Activated T-cell treated with anti-CD3 and anti-CD28 coated beads, Interleukin-2, amount 50 U/mL, for 72 hours (primary cell): ENCODE measurements at places on chromosomes 7 and 10.
A peak's percentile ranks its signal among the peaks of the same experiment; 100 is the strongest.

DNA sequence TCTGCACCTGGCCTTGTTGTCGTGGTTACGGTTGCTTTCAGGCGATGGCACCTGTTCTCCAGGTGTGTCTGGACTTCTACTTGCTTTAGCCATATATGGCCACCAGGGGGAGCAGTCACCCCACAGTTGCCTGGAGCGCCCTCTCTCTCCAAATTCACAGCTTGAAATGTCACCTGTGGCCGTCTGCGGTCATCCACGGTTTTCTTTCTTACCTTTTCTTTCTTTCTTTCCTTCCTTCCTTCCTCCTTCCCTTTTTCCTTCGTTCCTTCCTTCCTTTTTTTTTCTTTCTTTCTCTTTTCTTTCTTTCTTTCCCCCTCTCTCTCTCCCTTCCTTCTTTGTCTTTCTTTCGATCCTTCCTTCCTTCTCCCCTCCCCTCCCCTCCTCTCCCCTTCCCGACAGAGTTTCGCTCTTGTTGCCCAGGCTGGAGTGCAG is 150.5 kb upstream of the VKORC1L1 start:
- DNase-seq = peak; percentile 64

DNA sequence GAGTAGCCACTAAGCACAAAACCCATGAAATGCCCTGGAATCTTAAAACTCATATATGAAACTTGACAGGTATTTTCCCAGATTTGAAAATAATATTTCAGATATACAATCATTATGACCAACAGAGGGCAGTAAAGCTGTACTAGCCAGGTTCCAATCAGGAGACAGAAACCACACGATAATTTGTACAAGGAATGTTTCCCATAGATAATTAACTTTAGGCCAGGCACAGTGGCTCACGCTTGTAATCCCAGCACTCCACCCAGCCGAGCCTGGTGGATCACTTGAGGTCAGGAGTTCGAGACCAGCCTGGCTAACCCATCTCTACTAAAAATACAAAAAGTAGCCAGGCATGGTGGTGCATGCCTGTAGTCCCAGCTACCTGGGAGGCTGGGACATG is 31.0 kb upstream of the NUB1 start:
- no peak for DNase-seq

GRCh38 chr7:108234971-108235450 is 104.8 kb upstream of the LAMB4 start:
- DNase-seq = no peak

DNA sequence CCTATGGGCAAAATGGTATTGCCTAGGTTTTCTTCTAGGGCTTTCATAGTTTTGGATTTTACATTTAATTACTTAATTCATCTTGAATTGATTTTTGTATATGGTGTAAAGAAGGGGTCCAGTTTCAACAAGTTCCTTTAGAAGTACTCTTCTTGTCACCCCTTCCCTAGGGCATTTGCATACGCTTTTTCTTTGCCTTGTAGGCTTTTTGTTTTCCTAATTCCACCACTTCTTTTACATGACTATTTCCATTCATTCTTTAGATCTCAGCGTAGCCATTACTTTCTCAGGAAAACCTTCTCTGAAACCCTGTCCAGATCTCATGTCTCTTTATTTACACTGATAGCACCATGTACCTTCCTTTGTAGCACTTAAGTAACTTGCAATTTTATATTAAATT is 648.6 kb downstream of the XPNPEP1 start:
- DNase-seq = no peak

- DNase-seq = no peak
Measured at GRCh38 chr7:99106821-99107241, 37.1 kb downstream of the SMURF1 start.

- no peak for DNase-seq
Measured at GRCh38 chr10:71747551-71748523, 25.5 kb downstream of the VSIR start.

DNA sequence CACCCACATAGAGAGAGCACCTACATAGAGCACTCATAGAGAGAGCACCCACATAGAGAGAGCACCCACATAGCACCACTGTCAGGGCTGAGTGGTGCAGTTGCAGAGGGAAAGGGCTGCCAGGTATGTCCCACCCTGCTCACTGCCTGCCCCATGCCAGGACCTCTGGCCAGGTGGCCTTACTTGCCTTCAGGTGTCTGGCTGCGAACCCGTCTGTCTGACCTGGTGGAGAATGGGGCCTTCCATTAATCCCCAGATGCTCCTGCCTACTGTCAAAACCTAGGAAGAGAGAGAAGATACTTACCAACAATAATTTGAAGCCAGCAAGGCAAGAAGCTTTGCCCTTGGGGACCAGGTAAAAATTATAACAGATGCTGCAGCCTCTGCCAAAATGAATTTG is 51.1 kb downstream of the INSIG1 start:
- no peak for DNase-seq

DNA sequence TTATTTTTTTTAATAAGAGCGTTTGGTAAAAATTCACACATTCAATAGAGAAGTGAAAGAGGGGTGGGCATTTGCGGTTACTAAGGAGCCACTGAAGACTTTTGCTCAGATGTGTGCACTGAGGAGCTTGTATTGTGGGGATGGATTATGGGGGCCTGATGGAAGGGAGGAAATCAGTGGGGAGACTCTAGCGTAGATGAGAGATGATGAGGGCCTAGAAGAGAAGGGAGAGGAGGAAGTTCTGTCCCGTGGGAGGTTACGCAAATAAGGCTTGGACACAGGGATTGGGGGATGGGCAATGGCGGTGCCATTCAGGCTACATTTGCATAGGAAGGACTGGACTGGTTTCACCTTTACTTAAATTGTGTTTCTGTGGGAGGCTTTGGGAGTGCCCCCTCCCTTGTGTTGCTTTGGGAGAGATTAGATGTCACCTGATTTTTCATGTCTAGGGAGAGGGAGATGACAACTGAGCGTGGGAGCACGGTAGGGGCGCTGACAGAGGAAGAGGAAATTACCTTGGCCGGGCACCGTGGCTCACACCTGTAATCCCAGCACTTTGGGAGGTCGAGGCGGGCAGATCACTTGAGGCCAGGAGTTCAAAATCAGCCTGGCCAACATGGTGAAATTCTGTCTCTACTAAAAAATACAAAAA is 2.2 kb upstream of the HIP1 start:
- DNase-seq = no peak

DNA sequence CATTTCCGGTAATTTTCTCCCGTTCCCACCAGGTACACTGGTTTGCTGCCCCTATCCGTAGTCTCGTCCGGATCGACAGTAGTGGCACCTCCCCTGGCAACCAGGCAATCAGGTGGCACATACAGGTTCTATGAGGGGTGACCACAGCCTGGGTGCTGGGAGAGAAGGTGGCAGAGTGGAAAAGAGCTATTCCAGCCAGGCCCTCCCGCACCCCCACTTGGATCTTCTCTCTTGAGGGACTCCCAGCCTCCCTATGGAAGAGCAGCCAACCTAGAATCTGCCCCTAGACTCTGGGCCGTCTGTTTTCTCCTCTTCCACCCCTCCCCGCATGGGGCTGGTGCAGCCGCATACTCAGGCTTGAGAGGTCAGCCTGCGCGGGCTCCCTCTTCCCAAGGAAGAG is 58.6 kb downstream of the GPR26 start:
- DNase-seq = no peak

DNA sequence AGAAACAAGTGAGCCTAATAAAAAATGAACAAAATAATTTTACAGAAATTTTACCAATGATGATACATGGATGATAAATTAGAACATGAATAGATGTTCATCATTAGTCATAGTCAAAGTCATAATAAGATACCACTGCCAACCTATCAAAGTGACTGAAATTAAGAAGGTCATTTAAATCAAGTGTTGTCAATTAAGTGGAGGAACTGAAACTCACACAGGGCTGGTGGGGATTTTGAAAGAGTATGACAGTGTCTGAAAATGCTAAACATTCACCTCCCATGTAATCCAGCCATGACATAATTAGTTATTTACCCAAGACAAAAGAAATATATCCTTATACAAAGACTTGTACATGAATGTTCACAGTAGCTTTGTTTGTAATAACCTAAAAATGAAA is 57.1 kb upstream of the DYNC1I1 start:
- no peak for DNase-seq

DNA sequence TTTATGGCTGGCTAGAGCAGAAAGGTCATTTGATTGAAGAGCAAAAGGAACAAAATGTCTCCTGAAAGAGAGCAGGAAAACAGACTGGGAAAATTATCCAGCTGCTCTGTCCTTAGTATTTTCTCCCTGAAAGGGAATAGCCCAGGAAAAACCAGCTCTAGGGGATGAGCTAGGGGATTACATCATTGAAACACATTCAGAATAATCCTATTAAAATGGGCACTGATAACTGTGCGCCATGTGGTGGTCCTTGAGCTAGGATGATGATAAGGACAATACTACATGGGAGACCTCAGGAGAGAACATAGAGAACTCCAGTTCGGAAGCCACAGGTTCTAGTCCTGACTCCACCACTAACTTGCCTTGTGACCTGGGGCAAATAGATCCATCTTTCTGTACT is 873.8 kb downstream of the TYW1 start:
- DNase-seq = no peak

DNA sequence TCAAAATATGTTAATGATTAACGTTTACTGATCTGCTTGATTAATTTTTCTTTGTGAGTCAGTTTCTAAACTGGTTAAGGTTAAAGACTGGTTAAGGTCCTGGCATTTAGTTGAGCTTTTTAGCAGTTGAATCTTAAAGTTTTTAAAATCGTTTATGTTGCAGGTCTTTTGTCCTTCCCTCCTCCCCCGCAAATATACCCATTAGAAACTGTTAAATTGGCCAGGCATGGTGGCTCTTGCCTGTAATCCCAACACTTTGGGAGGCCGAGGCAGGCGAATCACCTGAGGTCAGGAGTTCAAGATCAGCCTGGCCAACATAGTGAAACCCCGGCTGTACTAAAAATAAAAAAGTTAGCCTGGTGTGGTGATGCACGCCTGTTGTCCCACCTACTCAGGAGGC is 100.9 kb downstream of the PODXL start:
- no peak for DNase-seq

DNA sequence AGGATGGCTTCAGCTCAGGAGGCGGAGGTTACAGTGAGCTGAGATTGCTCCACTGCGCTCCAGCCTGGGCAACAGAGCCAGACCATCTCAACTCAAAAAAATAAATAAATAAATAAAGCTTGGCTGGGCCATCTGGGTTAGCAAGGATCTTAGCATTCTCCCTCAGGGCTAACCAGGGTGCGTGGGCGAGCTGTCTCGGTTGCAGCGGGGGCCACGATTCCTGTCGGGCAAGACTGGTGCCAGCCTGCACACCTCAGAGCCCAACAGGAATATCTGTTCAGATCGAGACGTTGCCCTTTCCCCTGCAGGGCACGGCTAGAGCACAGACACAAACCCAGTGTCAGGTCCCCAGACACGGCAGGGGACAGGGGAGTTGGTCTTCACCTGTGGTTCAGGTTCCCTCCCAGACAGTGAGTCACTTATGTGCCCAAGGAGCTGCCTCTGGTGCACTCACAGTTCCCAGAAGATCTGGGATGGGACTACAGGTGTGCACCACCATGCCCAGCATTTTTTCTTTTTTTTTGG is 75.5 kb upstream of the GTF2I start:
- no peak for DNase-seq

GRCh38 chr10:37495415-37495814 is 362.0 kb downstream of the ZNF248 start:
- no peak for DNase-seq

- DNase-seq = no peak
Measured at GRCh38 chr10:17061418-17061817, 68.2 kb downstream of the CUBN start.

DNA sequence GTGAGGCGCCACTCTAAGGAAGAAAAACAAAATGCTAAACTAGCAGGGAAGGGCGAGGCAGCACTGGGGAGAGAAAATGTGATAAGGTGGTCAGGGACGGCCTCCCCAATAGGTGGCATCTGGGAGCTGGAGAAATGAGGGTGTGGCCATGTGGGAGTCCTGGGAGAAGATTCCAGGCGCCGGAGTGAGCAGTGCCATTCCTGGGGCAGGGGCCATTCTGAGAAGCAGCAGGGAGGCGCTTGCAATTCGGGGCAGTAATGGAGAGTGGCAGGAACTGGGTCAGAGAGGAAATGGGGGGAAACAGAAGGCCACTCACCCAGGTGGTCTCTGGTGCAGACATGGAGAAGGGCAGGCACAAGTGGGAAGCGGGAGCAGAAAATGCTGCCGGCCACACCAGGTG is 61.8 kb upstream of the LRRC18 start:
- no peak for DNase-seq

DNA sequence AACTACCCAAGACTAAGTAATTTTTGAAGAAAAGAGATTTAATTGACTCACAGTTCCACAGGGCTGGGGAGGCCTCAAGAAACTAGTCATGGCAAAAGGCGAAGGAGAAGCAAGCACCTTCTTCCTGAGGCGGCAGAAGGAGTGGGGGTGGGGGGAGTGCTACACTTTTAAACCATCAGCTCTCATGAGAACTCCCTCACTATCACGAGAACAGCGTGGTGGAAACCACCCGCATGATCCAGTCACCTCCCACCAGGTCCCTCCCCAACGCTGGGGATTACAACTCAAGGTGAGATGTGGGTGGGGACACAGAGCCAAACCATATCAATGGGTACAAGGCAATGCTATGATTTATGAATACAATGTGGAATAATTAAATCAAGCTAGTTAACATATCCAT is 241.9 kb downstream of the PTPRN2 start:
- DNase-seq = no peak

GRCh38 chr7:50567715-50568261 is 2.6 kb upstream of the DDC start:
- DNase-seq = no peak

DNA sequence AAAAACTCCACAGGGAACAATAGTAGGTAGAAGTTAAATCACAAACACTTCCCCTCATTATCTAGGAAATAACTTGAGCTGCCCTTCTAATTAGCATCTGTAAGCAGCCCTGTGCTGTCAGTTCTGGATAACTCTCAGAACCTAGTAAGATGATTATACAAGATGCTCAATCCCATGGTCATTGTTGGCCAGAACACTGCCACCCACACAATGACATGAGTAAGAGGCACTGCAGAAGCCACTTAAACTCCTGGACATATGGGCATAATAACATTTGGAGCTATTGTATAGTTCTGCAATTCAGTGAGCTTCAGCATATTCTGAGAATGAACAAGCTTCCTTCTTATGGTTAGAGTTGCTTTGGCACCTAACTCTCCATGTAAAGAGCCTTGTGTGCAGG is 153.8 kb downstream of the PLPP4 start:
- DNase-seq = no peak
